Fibroblast of villous mesenchyme (primary cell): ENCODE measurements at places on chromosomes 1 and 21. TPM values are rescaled to one million over a fixed set of nuclear protein-coding genes. Genes with fewer than 3 reads are reported as not detected.
A peak's percentile ranks its signal among the peaks of the same experiment; 100 is the strongest.

DNA sequence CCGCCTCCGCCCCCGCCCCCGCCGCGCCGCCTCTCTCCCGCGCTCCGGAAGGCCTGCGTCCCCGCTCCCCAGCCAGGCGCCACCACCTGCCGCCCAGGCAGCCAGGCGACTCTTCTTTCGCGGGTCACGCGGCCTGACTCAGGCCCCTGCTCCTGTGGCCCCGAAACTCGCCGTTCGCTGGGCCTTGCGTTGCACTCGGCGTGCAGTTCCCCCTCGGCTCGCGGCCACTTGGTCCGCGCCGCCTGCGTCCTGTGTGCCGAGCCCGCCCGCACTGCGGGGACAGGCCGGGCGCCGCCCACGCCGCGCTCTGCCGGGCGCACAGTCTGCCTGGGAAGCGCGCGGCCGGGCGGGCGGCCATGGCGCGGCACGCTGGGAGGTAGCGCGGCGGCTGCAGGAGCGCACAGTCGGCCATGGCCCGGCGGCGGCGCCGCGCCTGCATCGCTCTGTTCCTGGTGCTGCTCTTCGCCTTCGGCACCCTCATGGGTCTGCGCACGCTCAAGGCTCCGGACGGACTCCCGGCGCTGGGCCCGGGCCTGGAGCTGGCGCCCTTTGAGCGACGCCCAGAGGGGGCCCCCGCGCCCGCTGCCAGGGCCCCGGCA is at the start of gene MANEAL:
TSS of gene MANEAL (plus strand) at position 75 of the 599 bp plus-strand sequence. CDS start at position 411, 336 bp downstream.
- peak; percentile 48 for DNase-seq

GRCh38 chr1:211037095-211037494 is 96.9 kb downstream of the KCNH1 start:
- DNase-seq, result peak; percentile 83

GRCh38 chr1:117821774-117822482 is 107.5 kb downstream of the GDAP2 start:
- peak; percentile 93 for DNase-seq

DNA sequence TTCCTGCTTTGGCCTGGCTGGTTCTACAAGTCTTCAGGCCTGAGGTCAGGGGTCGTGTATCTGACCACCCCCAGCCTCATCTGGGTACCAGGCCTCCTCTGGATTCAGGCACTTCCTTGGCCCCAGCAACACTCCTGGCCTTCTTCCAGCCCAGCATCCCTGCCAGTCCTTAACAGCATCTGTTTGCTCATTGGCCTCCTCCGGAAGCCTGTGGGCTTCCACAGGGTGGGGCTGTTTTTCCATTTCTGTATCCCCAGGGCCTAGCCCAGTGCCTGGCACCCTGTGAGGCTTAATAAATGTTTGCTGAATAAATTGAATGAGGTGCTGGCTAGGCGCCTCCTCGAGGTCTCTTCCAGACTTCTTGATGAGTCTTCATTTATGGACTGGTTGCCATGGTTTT is 21.5 kb upstream of the GPR37L1 start:
- no peak for DNase-seq

The PMF1 gene
- 30.2 and 50.9 TPM in 2 replicates for total RNA-seq
